AG04450 (cell line): ENCODE measurements at places on chromosomes 2 and 18.

DNA sequence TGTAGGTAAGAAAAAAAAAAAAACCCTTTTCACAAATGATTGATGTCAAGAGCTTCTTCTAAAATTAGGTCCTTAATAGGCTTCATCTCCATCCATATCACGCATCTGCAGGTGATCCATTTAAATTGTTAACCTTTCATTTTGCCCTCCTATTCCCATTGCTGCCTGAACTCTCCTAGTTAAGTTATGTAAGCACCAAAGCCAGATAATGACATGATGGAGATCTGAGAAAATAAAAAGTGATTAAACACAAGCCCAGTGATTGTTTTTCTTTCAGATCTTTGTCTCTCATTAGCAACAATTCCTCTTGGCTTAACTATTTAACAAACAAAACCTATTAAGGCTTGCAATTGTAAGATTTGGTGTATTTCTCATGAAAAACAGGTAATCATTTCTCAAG lies 20.0 kb downstream of the LANCL1 start:
- DNase-seq: no peak

- DNase-seq: no peak
Measured at GRCh38 chr2:88845772-88846661, 154.5 kb downstream of the RPIA start.

GRCh38 chr2:72579591-72580180 lies 246.1 kb downstream of the EXOC6B start:
- DNase-seq: peak; percentile 11

DNA sequence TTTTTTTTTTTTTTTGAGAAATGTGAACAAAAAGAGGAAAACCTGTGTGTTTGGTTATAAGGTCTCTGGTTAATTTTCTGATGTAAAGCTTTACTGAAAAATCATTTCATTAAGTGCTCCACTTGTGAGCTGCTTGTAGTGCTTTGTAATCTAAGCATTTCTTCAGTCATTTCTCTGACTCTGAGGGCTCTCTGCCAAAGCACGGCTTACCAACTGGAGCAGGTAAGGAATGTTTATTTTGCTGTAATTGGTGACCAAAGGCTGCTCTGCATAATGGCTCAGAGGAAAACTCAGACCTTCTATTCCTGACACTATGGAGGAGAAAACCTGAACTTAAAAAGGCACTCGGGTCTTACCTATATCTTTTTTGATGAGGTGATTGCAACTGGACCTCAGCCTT lies 848.8 kb downstream of the MBD2 start:
- no peak for DNase-seq

DNA sequence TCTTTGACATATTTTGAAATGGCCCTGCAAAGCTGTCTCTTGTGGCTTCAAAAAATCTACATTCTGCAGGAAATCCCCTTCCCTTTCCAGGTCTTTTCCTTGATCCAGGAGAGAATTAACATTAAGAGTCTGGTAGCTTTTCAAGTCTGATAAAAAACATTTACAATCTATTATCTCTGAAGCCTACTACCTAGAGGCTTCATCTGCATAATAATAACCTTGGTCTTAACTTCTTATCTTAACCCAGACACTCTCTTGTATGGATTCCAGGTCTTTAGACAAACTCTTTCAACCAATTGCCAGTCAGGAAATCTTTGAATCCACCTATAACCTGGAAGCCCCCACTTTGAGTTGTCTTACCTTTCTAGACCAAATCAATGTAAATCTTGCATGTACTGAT lies 179.3 kb upstream of the ZC3H15 start:
- no peak for DNase-seq

DNA sequence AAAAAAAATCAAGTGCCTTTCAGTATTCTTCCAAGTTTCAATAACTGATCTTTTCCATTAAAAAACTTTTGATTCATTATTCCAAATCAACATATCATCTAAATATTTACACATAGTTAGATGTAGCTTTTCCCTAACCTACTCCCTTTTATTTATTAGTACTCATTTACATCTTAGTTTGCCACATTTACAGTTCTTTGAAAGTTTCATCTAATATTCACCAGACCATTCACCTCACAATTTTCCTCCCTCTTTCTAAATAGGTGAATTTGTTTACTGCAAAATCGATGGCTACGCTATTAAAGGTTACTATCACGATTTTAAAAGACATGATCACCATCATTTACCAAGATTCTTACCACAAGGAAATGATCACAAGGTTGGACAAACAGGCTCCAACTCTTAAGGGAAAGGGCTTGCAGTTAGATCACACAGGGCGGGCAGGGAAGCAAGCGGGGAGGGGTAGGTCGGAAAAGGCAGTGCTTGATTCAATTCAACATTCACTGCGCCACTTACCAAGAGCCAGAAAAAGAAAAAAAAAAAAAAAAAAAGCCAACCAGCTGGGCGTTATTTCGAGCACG lies 654 bp upstream of the MARCHF7 start:
- DNase-seq: no peak

DNA sequence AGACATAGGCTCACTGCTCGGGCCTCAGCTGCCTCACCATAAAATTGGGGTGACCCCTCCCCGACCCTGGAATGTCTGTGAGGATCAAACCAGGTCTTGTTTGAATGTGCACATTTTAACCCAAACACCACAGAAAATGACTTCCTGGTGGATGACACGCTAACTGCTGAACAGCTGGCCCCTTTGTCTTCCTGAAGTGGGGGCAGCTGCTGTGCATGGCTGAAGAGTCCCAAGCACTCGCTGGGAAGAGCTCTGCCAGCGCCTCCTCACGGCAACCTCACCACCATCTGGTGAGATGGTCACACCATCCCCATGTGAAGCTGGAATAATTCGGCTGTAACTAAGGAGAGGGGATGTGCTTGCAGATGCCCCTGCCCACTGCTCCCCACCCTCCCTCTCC lies 34.0 kb downstream of the AQP12A start:
- no peak for DNase-seq

DNA sequence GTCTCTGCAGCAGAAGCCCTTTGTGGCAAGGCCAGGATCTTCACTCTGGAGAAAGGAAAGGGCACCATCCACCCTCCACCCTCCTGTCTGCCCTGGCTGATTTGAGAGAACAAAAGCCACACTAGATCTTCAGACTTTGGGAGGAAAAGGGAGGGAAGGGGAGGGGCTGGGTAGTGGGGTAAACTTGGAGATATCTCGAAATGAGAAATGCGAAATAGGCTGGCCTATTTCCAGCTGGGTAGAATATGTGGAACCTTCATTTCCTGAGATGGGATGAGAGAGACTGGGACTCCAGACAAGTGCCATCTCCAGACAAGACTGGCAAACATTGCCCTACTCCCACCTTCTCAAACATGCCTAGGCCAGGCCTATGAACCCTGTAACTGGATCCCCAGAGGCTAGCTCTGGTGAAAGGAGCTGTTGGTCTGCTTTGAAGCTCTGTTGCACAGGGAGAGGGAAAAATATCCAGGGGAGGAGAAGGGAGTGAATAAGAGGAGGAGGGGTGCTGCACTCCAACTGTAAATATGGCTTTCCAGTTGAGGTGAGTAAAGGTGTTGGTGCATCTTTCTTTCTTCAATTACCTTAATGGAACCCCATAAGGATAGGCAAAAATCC lies 1.7 kb downstream of the HOXD12 start:
- DNase-seq: no peak
